ENCODE measurements at places on chromosomes 2 and 18.

DNA sequence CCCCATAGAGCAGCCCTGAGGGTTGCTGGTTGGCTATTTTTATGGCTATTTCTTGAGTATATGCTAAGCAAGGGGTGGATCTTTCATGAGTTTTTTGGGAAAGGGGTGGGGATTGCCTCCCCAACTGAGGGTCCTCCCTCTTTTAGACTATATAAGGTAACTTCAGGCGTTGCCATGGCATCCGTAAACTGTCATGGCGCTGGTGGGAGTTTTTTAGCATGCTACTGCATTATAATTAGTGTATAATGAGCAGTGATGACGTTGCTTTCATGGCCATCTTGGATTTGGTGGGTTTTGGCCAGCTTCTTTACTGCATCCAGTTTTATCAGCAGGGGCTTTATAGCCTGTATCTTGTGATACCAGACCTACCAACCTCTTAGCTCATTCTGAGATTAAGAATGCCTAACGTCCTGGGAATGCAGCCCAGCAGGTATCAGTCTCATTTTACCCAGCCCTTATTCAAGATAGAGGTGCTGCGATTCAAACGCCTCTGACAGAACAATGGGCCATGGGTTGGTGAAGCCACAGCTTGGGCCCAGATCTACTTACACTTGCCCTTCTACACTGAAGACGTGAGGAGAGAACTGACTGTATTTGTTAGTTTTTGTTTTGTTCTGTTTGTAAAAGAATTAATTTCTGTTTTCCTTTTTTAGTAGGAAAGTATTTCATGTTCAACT, 53.8 kb upstream of the TMEM163 start:
- no peak for DNase-seq

DNA sequence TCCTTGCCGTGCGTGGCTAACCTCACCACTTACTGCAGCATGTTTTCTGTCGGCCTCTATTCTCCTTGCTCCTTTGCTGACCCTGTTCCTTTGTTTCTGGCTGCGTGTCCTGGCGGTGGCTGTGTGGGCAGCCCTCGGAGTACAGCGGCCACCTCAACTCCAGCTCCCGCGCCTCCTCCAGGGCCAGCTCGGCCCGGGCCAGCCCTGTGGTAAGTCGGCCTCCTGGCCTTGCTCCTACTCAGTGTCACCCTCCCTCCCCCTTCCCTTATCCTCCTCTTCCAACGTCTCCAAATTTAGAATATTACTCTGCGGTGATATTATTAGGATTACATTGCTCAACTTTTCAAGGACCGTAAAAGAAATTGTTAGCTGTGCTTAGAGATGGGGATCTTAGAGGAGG, 59.5 kb upstream of the RBM44 start:
- no peak for DNase-seq

DNA sequence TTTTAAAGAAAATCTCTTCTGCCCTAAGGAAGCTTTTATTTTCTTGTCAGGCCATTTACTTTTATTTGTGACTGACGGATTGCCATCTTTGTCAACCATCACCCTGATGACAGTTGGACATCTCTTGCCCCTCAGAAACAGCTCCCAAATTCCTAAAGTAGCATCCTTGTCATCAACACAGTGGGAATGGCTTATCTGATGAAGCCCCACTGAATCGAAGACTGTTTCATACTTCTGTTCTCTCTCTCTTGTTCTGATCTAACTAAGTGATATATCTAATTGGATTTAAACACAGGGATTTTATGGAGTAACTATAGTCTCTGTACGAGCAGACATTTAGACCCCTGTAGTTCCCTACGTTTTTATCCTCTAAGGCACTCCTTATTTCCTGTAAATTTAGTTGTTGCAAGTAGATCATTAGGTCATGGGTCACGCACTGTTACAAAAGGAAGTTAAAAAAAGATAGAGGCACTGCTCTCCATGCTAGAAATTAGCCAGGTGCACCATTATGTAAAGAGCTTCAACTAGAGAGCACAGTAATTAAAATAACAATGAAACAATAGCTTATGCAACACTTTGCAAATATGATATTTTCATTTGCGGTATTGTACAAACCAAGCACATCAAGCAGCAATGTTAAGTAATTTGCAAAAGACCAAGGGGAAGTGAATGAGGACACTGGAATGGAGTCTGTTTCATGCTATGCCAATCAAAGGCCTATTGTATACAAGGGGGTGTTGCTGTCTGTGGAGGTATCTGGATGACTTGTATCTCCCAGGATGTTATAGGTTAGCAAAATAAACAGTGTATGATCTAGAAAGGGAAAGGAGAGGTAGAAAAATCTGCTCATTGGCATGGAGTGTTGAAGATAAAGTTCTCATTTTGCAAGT, 284.7 kb downstream of the LRRTM1 start:
- DNase-seq: no peak

DNA sequence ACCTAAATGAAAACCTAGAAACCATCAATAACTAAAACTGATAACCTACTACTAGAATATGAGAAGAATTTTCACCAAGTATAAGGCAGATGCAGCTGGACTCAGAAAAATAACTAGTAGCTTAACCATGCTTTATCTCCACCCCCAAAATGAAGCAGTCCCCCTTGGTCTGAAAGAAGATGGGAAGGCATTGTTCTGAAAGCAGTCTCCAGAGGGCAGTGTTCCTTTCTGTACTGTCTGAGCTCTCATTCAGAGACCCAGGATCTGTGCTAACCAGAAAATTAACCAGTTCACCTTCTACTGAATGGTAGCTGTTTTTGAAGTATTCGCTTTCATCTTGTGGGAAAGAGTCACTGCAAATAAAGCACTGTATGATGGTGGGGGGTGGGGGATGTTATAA, 273.0 kb downstream of the PDE11A start:
- DNase-seq: no peak

- DNase-seq: no peak
These were observed 164.9 kb upstream of the SALL3 start for GRCh38 chr18:78814766-78815165.

GRCh38 chr2:148658807-148659722, 14.5 kb downstream of the EPC2 start:
- no peak for DNase-seq

- DNase-seq: no peak
These were observed 282.3 kb downstream of the SOX11 start for GRCh38 chr2:5974477-5974876.

- DNase-seq: no peak
These were observed 239.1 kb downstream of the SCG2 start for GRCh38 chr2:223363085-223363484.

DNA sequence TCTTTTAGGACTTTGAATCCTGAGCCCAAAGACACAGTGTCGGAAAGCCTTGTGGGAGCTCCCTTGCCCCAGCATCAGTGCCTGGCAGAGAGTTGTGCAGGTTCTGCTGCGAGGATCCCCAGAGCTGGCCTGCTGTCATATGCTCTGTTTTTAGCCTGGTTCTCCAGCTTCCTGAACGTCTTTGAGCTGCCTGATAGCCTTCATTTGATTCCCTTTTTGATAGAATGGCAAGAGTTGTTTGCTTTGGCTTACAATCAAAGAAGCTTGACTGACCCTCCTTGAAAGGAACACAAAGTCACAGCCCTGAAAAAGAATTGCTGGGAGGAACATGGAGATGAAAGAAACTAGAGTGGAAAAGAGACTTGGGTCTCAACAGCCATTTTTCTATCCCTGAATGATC, 95.4 kb downstream of the C1QL2 start:
- DNase-seq: no peak

GRCh38 chr18:61965311-61965710, 72.5 kb upstream of the RNF152 start:
- no peak for DNase-seq

DNA sequence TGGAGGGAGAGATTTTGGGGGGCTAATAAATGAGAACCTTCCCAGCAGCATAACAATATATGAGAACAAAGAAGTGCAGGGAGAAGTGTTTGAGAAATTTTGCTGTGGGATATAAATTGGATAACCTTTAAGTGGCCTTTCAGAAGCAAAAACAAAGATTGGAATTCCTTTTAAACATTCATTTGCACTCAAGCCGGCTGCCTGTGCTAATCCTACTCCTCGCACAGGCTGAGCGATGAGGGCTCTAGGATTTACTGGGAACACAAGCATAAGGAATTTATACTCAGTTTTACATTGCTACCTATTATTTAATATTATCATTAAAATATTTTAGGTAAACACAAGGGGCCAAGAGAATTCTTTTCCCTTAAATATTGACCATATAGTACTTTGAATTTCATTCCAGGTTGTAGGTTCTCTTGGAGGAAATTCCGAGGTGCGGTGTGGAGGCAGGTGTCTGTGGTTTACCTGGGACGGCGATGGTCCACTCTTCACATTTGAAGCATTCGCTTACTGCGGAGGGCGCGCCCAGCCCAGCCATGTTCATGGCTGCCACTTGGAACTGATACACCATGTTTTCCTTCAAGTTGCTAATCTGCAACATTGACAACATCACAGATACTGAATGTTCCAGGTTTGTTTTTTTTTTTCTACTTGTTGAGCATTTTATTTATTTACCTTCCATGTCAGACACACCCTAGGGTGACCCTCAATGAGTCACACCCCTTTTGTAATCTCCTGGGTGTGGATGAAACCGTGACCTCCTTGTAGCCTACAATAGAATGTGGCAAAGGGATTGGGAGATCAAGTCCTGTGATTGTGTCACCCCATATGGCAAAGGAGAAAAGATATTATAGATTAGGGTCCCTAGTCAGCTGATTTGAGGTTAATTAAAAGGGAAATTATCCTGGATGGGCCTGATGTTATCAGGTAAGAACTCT, 100.1 kb downstream of the MYOM1 start:
- DNase-seq: no peak

- no peak for DNase-seq
These were observed 54.4 kb downstream of the SETBP1 start for GRCh38 chr18:44735096-44735495.

- no peak for DNase-seq
These were observed 87.2 kb downstream of the KCTD18 start for GRCh38 chr2:200422532-200423261.

DNA sequence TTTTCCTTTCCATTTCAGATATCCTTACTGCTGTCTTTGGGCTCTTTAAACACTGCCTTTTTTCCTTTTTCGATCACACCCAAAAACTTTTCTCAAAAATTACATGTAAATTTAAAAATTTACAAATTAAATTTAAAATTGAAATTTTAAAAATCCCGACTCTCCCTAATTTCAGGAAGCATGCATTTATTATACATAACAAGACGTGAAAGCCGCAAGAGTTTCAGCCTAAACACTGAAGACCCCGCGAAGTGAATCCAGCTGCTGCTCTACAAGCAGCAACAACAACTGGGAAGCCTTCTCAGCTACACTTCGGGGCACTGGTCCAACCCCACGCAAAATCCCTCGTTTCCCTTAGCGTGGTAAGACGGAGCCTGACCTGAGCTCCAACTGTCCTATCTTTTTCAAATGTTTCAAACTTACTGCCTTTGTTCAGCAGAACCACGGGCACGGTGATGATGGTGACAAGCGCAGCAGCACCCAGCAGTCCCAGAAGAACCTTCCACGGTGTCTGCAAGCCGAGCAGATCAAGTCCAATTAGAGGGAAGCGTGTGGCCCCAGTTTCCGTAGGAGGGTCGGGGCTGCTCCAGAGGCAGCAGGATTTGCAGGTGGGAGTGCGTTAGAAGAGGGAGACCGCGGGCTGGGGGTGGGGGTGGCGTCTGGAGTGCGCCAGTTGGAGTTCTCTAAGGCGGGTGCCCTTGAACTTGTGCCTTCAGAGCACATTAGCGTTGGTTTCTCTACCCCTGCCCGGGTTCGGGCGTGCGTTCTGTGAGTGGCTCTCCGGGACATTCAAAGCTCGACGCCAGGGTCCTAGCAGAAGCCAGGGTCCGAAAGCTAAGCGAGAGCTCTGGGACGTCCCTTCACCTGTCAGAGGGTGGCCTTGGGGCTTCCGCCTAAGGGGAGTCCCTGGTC, 783 bp downstream of the DPP4 start:
- no peak for DNase-seq

- no peak for DNase-seq
These were observed 54.0 kb downstream of the COA5 start for GRCh38 chr2:98554116-98554861.

- no peak for DNase-seq
These were observed 847.0 kb downstream of the LRRTM4 start for GRCh38 chr2:76675212-76675611.

GRCh38 chr2:136021976-136022375, 36.5 kb upstream of the DARS1 start:
- no peak for DNase-seq

DNA sequence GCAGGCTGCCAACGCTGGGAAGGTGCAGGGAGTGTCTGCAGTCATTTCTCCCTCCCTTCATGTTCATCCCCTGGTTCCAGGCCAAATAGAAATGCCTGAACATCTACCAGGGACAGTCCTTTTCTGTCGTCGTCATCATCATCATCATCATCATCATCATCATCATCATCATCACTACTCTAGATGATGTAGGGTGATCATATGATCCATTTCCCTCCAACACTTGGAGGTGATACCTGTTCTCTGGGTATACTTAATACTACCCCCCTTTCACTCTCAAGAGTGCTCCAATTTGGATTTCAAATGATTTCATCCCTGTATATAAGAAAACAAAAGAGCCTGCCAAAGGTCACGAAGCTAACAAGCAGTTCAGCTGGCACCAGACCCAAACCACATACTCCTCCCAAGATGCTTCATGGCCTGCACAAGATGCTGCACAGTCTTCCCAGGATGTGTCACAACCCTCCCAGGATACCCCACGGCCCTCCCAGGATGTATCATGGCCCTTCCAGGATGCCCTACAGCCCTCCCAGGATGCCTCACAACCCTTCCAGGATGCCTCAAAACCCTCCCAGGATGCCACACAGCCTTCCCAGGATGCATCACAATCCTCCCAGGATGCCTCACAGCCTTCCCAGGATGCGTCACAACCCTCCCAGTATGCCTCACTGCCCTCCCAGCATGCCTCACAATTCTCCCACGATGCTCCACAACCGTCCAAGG, 257.9 kb downstream of the DYSF start:
- no peak for DNase-seq

GRCh38 chr2:207136874-207137273, 28.9 kb downstream of the KLF7 start:
- no peak for DNase-seq

DNA sequence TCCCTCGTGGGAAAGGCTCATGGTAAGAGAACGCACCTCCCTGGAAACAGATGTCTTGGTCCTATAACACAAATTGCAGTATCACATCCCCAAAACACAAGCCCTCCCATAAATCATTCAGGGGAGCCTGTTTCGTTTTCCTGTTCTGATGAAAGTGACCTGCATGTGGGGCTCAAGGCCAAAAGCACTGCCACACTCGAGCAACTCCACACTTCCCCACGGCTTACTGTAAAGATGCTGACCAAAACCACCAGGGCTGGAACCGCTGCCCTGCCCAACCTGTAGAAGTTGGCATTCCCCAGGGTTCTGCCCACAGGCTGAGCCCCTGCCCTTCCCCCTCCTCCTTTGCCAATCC, 139.7 kb downstream of the BCL11A start:
- DNase-seq: no peak

- no peak for DNase-seq
These were observed 11.2 kb upstream of the NABP1 start for GRCh38 chr2:191666732-191667131.

GRCh38 chr2:46663614-46664013, 184.2 kb downstream of the TMEM247 start:
- DNase-seq: no peak

GRCh38 chr2:55827855-55828254, 95.7 kb downstream of the EFEMP1 start:
- no peak for DNase-seq

All from anterior cingulate cortex (tissue), 58 donors.